A549 treated with AZD2906 at 1 μM for 4 hours (cell line): ENCODE measurements at places on chromosomes 12 and 14. TPM values are rescaled to one million over a fixed set of nuclear protein-coding genes. Genes with fewer than 3 reads are reported as not detected.

Gene FOXN4
- total RNA-seq = 0.04 to 0.11 TPM (median 0.07 TPM) in 5 replicates

Gene ADCY6
- total RNA-seq = 9.5 to 12.7 TPM (median 11.3 TPM) in 5 replicates

Gene NRXN3
- total RNA-seq = 0.52 to 0.95 TPM (median 0.81 TPM) in 5 replicates

Gene LMNTD1
- total RNA-seq = not detected in 5 replicates

Gene KCNA5
- 0.03 TPM in 1 of 5 replicates, not detected in the others for total RNA-seq

Gene FAM222A
- 3.4 to 5.7 TPM (median 4.6 TPM) in 5 replicates for total RNA-seq

Gene PTPRB
- 0.45 to 0.78 TPM (median 0.65 TPM) in 5 replicates for total RNA-seq

Gene SLC38A4
- 0.12 to 0.54 TPM (median 0.13 TPM) in 5 replicates for total RNA-seq

Gene TAS2R13
- 0.03 TPM in 1 of 5 replicates, not detected in the others for total RNA-seq

Gene TMEM260
- total RNA-seq = 4.0 to 5.5 TPM (median 4.7 TPM) in 5 replicates

Gene CPNE6
- 0.05 to 0.12 TPM (median 0.06 TPM) in 4 of 5 replicates, not detected in the other for total RNA-seq

Gene ABCC9
- total RNA-seq = 0.01 to 0.03 TPM (median 0.01 TPM) in 4 of 5 replicates, not detected in the other

Gene ALX1
- 4.1 to 5.0 TPM (median 4.8 TPM) in 5 replicates for total RNA-seq

Gene VPS33A
- 17.5 to 20.5 TPM (median 18.5 TPM) in 5 replicates for total RNA-seq

Gene SCYL2
- 15.8 to 20.8 TPM (median 18.5 TPM) in 5 replicates for total RNA-seq

Gene TAS2R42
- not detected in 5 replicates for total RNA-seq

Gene PRPH
- total RNA-seq = 0.82 to 2.1 TPM (median 1.9 TPM) in 5 replicates

Gene MYF6
- not detected in 5 replicates for total RNA-seq

Gene GMFB
- total RNA-seq = 33.4 to 93.4 TPM (median 42.3 TPM) in 5 replicates

Gene CALM1
- total RNA-seq = 318 to 371 TPM (median 359 TPM) in 5 replicates

Gene ADAM20
- total RNA-seq = 0.02 to 0.03 TPM in 2 of 5 replicates, not detected in the others

Gene NCOR2
- 158 to 213 TPM (median 175 TPM) in 5 replicates for total RNA-seq

Gene HOXC6
- 3.9 to 5.0 TPM (median 4.1 TPM) in 5 replicates for total RNA-seq

Gene RASSF3
- 17.7 to 23.3 TPM (median 19.4 TPM) in 5 replicates for total RNA-seq
